SK-N-MC (cell line): ENCODE measurements at places on chromosomes 11 and 22.

DNA sequence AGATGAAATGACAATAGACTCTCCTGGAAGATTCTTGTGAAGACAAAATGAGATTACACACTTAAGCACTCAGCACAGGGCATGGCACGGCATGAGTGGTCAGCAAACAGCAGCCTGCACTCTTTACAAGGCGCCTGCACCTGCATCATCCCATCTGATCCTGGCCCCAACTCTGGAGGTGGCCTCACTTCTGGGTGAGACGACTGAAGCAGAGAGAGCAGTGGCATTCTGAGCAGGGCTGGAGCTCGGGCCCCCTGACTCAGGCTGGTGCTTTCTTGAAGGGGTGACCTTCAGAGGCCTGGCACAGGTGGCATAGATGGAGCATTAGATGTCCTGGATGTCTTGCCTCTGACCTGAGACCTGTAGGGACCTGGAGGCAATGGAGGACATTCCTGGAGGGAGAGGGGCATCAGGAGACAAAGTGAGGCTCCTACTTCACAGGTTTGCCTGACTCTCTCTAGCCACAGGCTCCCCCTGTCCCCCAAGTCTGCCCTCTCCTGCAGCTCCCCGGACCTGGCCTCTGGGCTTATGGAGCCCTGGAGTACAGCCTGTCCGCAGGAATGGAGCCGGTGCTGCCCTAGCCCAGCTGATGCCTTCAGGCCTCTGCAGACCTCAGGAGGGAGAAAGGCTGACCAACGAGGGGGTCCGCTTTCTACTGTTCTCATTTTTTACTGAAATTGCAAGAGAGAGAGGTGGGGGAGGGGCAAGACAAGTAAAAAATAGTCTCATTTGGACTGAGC lies 65.5 kb upstream of the THY1 start:
- DNase-seq: no peak

- no peak for DNase-seq
These were observed 18.7 kb upstream of the GNB1L start for GRCh38 chr22:19873138-19873959.

DNA sequence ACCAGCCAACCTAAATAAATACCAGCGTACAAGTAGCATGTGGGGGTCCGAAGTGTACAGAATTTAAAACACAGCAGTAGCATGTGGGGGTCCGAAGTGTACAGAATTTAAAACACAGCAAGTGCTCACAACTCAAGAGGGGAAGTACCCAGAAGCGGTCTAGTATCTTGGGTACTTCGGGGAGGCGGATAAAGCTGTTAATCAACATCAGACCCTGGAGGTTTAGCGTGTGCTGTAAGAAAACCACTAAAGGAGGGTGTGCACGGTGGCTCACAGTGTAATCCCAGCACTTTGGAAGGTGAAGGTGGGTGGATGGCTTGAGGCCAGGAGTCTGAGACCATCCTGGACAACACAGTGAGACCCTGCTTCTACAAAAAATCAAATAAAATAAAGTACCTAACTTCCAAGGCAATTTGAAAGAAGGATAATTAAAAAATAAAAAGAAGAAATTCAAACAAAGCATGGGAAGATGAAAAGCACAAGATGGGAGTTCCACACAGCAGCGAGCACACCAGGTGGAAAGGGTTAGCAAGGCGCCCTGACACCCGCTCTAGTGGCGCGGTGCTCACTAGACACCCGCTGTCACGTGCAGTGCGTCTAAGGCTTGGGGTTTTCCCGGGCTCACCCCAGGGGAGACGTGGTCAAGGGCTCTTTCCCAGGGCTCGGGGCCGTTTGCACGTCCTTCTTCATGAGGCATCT lies 35.0 kb upstream of the MOB2 start:
- DNase-seq: no peak

DNA sequence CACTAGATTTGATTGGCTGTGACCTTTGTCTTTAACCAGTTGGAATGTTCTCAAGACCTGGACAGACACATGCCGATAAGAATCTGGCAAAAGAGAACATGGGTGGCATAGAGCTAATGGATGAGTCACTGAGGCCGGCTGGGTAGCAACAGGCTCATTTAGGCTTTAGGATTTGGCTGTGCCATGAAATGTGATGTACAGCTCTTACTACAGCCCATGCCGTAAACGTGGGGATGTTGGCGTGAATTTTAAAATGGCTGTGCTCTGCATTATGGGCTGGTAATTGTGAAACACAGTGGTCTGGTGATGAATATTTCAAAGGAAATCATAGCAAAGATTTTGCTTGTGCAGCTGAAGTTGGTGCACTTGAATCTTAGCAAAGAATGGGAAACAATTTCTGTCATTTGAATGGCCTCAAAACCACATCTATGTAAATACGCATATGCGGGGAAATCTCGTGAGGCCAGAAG lies 332.4 kb downstream of the TBC1D22A start:
- no peak for DNase-seq

DNA sequence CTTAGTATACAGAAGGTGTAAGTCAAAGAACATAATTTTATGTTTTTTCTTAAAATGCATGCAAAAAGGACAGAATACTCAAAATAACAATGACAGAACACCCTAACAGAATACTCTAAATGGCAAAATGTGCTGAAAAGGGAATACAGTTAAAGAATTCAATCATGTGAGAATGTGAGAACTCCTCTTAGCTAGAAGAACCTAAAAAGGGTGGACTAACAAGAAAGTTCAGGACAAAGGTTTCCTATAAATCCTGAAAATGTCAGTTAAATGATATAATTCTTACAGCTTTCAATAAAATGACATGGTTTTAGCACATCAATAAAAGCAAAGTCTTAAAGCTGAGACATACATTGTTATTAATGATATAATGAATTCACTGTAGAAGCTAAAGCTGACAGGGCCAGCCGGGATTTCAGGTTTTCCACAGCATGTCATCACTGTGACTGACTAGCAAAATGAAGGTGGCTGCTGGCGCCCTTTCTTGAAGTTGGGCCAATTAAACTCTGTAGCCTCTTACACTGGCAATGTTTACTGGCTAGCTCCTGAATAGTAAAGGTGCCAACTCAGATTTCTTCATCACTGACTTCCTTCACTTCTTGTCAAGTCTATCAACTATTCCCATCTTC lies 244.4 kb downstream of the TTC28 start:
- DNase-seq: no peak

- no peak for DNase-seq
These were observed 143.2 kb downstream of the ARHGAP42 start for GRCh38 chr11:100830274-100830673.

- DNase-seq: no peak
These were observed 1.2 kb downstream of the KBTBD4 start for GRCh38 chr11:47577460-47578041.

DNA sequence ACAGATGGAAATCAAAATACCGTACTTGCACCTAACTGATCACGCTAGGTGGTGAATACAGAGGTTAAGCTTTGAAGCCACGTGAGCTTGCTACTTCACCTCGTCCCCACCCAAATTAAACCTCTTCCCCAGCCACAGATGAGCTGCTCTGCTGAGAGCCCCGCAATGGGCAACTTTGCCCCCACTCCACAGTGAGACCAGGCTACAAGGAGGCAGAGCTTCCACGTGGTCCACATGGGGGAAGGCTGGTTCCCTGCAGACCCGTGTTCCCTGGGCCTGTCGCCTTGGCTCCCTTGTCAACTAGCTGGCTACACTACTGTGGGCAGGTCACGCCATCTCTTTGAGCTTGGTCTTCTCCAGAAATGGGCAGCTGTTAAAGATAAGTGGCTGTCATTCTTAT lies 10.9 kb downstream of the CD5 start:
- no peak for DNase-seq

DNA sequence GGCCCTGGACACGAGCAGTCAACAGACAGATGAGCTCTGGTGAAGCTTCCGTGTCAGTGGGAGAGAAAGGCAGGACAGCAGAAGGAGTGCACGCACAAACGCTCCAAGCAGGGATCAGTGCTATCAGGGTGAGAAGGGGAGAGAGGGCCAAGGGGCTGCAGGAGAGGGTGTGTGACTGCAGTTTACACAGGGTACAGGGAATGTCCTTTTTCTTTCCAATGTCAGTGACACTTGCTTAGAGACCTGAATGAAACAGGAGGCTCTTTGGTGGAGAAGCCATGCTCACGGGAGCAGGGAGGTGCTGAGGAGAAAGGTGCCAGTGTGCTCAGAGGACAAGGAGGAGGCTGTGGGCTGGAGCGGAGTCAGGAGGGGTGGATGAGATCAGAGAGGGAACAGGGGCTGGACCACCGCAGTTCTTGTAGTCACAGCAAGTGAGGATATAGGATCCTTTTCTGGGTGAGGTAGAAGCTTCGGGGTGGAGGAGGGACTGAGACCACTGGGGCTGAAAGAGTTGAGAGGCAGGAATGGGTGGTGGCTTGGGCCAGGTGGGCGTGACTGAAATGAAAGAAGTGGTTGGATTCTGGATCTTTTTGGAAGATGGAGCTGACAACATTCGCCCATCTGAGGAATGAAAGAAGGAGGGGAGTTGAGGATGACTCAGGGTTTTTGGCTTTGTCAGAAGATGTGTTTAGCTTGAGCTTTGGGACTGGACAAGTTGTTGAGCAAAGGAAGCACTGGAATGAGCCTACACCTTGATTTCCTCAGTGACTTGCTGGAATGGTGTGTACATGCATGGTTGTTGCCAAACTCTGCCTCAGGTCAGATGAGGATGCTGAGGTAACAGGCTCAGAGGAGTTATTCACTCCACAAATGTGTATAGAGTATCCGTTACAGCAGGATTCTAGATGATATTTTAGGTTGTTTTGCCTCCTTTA lies 87.9 kb downstream of the ADAMTS15 start:
- no peak for DNase-seq

DNA sequence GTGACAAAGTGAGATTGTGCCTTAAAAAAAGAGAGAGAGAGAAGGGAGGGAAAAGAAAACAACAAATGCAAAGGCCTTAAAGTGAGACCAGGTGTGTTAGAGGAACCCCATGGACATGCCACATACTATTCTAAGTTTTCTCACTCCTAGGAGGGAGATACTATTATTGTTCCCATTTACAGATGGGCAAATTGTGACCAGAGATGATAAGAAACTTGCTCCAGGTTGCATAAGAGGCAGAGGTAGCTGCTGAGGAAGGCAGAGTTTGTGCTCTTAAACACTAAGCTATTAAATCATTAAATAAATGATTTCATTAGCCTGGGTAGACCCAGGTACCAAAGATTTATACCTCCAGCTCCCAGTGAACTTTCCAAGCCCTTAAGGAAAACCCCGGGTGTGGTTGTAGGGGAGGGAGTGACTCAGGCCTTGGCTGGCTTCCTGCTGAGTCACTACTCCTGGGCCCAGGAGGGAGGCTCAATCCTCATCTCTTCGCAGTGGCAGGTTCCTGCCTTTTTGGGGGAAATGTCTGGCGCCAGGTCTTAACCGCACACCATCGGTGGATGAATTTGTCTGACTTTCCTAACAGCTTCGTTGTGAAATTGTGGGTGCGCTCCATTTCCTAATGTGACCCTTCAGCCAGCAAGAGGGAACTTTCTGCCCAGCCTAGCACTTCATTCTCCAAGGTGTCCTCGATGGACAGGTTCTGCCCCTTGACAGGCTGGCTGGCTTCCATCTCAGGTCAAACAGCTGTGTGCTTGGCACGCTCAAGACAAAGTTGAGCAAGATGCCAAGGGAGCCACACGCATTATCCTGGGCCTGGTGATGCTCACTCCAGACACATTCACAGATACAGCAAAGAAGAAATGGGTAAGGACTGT lies 33.4 kb upstream of the PTPRJ start:
- DNase-seq: no peak

- DNase-seq: no peak
These were observed 103.9 kb downstream of the GGTLC2 start for GRCh38 chr22:22748297-22748743.

GRCh38 chr11:119110439-119110838 lies 3.3 kb downstream of the C2CD2L start:
- no peak for DNase-seq

DNA sequence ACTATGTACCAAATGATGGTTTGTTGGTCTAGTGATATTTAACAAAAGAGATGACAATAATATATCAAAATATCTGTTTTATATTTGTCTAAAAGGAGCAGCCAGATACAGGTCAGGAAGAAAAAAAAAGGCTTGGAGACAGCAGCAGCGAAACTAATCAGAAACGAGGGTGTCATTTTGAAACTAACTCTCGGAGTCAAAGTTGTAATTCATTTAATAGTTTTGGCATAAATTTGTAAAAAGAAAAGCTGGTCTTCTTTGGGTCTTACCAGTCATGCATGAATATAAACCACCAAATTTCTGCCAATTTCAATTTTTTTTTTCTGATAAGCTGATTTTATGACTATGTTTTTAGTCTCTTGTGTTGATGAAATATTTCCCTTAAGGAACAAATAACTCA lies 25.5 kb downstream of the NPAT start:
- no peak for DNase-seq

- no peak for DNase-seq
These were observed at the start of gene GAL for GRCh38 chr11:68684385-68685356. GAL (plus strand) TSS chr11:68684544; CDS start chr11:68684924, 380 bp downstream.

DNA sequence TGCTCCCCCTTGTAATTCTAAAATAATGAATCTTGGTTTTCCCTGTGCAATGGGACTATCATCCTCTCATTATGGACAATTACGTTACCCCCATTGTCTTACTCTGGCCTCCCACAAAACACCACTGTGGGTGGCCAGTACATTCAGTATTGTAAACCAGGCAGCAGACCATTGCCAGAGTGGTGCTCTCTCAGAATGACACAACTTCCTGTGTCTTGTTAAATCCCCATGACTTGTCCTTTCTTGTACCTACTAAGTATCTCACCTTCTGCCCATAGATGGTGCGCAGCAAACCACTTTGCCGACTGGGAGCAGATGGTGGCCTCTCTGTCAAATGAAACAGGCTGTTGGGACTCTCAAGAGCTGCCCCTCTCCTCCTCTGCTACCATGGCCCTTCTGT lies 287.1 kb upstream of the RAG2 start:
- DNase-seq: no peak

GRCh38 chr11:86370922-86371594 lies 3.6 kb upstream of the CCDC81 start:
- DNase-seq: no peak

DNA sequence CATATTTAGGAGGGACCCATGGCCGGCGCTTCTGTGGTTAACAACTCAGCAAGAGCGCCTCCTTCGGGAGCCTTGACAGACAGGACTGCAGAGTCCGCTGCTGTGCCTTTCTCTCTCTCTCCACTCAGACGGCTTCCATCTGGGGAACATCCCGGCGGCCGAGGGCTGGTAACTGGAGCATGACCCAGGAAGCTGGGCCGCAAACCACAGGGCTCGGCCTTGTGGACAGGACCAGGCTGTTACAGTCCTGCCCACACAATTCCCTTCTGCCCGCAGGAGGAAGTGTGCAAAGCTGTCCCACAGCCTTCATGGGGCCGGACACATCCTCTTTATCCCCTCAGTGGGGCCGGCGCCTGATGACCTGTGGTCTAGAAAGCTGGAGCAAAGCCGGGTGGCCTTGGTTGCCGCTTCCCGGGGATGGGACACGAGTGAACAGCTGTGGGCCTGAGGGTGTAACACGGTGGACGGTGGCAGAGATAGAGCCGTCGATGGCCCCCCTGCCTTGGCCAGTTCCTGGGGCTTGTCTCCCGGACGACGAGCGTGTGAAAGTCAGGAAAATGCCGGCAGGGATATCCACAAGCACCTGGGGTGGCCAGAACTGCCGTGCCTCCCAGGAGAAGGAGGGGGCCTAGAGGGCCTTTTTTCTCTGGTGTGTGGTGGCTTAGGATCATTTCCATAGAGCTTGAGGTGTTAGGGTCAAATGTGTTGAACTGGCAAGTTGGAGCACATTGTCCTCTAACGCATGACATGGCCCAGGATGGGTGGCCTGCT lies 50.1 kb downstream of the FBLN1 start:
- DNase-seq: no peak
